ENCODE measurements at places on chromosomes 13 and 19.
A peak's percentile ranks its signal among the peaks of the same experiment; 100 is the strongest.

GRCh38 chr19:51808333-51808986, 13.5 kb downstream of the FPR3 start:
- DNase-seq = no peak

- no peak for DNase-seq
These were observed 310.0 kb downstream of the TEX29 start for GRCh38 chr13:111630406-111630805.

DNA sequence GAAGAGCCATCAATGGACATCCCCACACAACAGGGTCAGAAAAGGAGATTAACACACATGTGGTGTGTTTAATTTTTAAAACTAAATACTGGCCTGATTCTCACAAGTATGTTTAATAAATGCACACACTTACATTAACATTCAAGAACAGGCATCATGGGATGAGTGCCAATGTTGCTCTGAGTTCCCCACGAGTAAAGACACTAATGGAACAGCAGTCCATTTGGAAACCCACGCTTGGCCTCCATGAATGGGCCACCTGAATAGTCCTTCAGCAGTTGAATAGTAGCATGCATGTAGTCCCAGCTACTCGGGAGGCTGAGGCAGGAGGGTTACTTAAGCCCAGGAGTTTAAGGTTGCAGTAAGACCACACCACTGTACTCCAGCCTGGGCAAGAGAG, 195.2 kb upstream of the IPO5 start:
- no peak for DNase-seq

- DNase-seq = no peak
These were observed 382.8 kb downstream of the FOXO1 start for GRCh38 chr13:40283666-40284065.

DNA sequence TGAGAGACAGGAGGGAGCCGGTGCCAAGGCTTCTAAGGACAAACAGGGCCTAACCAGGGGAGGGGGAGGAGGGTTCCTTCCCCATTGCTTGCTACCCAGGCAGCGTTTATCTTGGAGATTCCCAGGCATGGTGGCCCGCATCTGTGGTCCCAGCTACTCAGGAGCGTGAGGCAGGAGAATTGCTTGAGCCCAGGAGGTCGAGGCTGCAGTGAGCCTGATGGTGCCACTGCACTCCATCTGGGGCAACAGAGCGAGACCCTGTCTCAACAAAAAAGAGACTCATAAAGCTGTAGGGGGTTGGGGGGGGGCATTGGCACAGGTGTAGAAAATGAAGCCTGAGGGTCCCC, 11.4 kb downstream of the TIMM13 start:
- DNase-seq = no peak

GRCh38 chr13:25691654-25692053, 319.9 kb downstream of the ATP8A2 start:
- no peak for DNase-seq

- no peak for DNase-seq
These were observed 180.2 kb downstream of the SLITRK5 start for GRCh38 chr13:87851410-87851809.

- peak; percentile 54 for DNase-seq
These were observed 550 bp upstream of the DLL3 start for GRCh38 chr19:39497996-39498797.

DNA sequence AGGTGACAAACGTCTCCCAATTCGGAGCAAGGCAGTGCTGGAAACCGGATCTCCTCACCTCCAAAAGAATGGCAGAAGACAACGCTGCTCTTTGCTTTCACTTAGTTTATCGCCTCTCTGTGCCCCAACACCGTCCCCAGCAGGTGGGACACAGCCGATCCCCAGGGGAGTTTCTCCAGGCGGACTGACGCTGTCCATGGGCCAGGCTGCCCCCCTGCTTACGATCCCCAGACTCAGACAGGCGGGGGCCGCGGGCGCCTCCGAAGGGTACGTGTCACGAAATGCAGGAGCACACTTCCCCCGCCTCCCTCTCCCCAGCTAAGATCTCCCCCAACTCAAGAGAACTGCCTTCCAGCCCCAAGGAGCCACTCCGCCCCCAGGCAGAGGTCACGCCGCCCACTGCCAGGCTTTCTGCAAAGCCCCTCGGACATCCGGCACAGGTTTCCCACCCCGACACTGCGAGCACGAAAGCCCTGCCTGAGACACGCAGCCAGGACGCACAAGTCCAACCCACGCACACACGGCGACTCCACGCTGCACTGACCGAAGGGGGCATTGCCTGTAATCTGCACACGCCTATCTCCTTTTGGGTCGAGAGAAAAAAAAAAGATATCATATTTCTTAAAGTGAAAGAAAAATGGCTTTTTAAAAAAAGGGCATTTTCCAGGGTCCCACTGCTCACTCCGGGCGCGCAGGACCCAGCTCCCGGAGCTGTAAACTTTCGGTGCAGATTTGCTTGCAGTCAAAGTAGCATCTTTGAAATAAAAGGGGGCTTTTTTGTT, 2.0 kb downstream of the SPRY2 start:
- DNase-seq = no peak

DNA sequence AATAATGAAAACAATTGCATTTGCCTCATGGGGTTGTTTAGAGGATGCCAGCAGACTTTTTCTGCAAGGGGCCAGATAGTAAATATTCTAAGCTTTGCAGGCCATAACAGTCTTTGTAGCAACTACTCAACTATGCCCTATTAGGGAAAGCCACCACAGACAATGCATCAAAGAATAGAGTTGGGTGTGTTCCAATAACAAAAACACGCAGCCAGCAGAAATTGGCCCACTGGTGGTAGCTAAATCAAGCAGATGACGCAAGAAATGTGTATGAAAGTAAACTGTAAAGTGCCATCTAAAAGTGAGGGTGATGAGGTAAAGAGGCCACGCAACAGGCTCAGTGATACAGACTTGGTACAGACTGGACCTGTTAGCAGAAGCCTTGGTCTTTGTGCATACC, 75.2 kb upstream of the SIAH3 start:
- no peak for DNase-seq

DNA sequence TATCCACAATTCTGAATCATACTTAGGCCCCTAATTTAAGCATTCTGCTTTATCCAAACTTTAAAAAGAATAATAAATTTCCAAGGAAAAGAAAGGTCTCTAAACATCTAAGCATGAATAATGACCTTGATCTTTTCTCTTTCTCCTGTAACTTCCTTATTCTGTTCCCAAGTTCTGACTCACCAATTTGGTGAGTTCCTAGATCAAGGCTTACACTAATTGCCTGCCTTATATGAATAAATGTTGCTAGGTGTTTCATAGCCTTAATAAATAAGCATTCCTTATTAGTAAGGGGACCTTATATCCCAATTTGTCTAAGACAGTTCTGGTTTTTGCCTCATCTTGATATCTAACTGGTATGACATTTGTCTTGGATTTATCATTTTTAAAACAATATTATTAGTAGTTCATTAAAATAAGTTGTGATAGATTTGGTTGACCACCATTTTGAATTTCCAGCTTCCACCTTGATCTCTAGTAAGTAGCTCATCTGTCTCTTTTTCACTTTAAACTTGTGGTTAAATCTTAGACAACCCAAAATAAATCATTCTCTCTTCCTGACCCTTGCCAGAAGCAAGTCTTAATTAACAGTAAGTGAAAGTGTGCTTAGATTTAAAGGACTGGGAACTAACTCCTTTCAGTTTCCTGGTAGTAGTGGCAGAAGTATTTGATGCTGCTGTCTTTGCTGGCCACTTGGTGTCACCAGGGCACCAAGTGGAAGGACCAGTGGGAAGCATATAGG, 121.2 kb upstream of the MLNR start:
- no peak for DNase-seq

- no peak for DNase-seq
These were observed 254.2 kb downstream of the ITGBL1 start for GRCh38 chr13:101706651-101707050.

DNA sequence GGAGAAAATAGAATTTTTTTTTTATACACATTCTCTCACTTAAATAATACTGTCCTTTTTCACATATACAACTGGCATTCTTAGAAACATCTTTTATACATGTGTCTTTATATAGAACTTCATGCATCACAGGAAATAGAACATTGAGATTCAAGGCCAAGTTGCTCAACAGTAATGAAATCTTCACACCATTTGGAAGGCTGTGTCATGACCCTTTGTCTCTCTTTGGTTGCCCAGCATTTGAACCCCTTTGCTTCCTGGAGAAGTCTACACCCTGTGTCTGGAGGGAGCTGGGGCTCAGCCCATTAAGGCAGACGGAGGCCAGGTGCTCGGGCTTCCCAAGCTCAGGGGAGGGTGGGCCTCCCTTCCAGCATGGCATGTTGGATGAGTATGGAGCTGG, 41.1 kb downstream of the B3GLCT start:
- no peak for DNase-seq

- no peak for DNase-seq
These were observed 56.6 kb downstream of the FRY start for GRCh38 chr13:32087955-32088747.

GRCh38 chr13:45048890-45049407, 59.6 kb downstream of the GPALPP1 start:
- DNase-seq = no peak

DNA sequence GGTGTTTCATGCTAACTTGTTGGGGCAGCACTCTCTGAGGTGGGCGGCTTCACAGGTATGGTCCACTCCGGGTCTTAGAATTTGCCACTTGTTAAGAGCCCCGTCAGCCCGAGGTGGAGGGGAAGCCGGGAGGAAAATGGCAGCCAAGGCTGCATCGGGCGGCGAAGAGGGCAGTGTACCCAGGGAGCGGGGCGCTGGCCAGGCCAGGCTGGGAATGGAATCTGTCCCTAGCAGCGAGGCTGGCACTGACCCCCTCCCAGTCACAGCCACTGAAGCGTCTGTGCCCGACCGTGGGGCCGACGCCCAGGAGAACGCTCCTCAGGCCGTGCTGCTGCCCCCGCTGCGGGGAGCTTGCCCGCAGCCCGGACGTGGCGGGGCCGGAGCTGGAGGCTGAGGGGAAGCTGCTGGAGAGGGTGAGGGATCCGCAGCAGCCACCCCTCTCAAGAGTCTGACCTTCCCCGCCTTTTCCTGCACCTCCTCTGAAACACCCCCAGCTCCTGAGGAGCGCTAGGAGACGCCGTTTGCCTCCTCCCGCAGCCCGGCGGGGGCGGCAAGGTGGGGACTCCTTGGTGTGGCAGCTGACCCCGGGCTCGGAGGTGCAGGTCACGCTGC, 313.8 kb upstream of the SPRY2 start:
- DNase-seq = no peak

- no peak for DNase-seq
These were observed 253.6 kb upstream of the DACH1 start for GRCh38 chr13:72120632-72121031.

DNA sequence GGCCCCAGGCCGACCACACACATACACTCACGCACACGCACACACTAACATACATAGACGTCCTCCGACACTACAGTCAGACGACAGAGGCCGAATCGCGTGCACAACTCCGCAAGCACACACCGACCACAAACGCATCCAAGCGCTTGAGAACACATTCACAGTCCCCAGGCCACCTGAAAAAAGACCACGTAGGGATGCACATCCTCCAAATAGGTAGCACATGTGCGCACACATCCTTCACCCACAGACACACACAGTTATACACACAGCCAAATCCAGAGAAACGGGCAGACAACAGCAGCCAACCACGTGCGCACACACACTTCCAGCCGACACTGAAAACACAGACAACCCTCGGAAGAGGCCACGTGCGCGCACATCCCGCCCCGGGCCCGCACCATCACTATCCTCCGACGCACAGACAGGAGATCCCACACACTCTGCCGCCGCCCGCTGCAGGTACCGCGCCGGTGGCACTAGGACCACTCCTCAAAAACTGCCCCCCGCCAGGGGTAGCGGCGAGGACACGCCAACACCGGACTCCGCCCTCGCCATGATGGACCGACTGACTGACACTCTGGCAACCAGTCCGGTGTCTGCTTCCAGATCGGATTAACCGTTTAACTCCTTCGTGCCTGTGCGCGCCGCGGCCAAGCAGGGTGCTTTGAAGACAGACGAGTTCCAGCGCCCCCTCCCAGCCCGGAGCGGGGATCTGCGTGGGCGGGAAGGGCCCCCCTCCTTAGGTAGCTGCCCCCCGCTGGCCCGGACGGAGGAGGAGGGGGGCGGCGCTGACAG, 493 bp upstream of the PDE4A start:
- DNase-seq = peak; percentile 66

DNA sequence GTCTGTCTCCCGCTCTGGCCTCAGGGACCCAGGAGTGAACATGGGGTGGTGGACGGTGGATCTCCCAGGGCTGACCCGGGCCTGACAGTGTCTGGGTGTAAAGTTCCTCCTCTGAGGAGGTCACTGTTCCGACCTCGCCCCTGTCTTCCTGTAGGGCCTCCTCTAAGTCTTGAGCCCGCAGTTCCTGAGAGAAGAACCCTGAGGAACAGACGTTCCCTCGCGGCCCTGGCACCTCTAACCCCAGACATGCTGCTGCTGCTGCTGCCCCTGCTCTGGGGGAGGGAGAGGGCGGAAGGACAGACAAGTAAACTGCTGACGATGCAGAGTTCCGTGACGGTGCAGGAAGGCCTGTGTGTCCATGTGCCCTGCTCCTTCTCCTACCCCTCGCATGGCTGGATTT, at the start of gene SIGLEC9:
SIGLEC9 (plus strand) TSS at position 178 of the 400 bp plus-strand sequence; CDS start at position 247, 69 bp downstream.
- DNase-seq = no peak

DNA sequence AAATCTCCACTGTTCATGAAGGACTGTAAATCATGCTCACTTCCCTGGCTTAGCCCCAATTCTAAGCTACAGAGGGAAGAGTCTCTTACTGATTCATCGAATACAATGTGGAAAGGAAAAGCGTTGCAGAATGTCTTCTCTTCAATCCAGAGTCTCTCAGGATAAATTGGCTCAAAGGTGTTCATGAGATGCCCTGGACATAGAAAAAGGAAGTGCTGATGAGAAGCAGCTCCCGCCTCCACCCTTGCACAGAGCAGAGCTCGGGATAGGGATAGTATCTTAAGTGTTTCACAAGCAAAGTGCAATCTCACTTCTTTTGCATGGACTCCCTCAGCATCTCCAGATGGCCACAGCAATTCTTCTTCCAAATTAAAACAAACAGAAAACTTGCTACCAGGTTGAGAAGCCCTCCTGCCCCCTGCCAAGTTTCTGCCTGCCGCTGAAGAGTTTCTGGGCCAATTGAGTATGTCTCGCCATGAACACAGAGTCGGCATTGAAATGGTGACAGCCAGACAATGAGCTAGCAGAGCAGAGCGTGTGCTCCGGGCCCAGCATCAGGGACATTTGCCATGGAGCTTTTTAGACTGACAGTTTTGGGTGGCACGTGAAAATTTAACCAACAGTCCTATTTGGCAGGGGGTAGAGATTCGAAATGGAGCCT, 85.7 kb downstream of the C13orf42 start:
- DNase-seq = no peak

GRCh38 chr13:47639738-47640447, 361.2 kb downstream of the SUCLA2 start:
- no peak for DNase-seq

DNA sequence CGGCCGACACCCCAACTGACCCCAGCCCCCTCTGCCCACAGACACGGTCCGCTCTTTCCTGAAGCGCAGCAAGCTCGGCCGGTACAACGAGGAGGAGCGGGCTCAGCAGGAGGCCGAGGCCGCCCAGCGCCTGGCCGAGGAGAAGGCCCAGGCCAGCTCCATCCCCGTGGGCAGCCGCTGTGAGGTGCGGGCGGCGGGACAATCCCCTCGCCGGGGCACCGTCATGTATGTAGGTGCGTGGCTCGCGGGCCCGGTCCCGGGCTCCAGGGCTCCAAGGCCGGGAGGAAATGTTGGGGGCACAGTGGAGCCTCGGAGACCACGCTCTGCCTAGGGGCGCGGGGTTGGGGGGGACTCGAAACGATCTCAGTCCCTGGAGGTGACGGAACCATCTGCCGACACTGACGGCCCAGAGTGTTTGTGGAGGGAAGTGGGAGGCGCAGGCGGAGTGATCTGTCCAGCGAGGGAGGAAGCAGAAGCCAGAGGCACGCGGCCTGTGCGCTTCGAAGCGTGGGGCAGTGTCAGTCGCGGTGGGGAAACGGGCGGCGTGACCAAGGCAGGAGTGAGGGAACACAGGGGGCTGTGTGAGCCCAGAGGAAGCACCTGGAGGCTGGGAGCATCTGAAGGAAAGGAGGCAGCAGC, 6.3 kb downstream of the TBCB start:
- no peak for DNase-seq
